CD4-positive, alpha-beta T cell (primary cell): ENCODE measurements at places on chromosomes 1 and 21.

GRCh38 chr1:58783993-58784757 is at the start of gene JUN:
Gene JUN (minus strand): TSS chr1:58784047. CDS start chr1:58783070, 977 bp downstream.
- DNase-seq = peak; percentile 98

GRCh38 chr1:22053861-22054770 is 1.6 kb downstream of the CDC42 start:
- DNase-seq = no peak

DNA sequence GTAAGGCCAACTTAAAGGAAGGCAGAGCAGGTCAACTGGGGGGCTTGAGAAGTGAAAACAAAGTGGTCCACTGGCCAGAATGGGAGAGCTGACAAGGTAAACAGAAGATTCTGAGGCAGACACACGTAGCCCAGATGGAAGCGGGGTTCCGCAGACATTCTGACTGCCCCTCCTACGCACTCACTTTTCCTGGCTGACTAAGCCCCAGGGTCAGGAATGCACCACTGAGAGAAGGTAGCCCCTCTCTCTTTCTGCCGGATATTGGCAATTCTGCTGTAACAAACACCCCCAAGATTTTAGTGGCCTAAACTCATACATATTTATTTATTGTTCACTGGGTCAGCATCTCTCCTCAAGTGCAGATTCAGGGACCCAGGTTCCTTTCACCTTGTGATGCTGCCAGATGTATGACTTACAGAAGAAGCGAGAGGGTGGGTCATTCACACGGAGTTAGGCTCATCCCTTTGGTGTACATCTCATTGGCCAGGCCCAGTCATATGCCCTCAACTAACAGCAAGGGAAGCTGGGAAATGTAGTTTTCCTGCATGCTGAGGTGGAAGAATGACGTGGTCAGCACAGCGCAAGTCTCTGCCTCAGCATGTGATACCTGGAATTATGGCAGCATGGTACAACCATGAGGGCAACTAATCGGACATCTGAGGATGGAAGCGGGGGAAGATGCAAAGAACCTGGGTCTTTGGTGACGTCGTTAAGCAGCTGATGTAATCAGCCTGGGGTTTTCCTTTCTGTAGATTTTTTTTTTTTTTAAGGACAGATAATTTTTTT is 43.4 kb upstream of the MRPS6 start:
- DNase-seq = peak; percentile 61

DNA sequence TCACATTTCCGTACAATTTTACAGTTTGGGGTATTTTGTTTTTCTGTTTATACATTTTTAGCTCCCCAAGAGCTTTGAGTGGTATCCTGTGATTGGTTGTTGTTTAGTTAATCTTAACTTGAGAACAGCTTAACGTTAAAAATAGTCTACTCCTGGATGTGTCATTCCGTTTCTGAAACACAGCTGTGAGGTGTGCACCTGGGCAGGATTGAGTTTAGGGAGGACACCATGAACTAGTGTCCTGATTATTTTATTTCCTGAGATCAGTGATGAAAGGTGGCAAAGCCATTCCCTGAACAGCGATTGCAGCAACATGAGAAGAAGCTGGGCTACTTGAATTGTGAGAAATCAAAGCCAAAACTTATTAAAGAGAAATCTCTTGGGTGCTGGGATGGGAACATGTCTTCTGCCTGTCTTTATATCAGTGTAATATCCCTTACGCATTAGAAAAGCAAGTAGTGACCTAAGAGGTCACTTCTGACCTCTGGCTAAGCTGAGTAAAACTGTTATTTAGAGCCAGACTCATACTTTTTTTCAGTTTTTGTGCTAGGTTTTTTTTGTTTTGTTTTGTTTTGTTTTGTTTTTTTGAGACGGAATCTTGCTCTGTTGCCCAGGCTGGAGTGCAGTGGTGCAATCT is 43.4 kb downstream of the ZBTB40 start:
- no peak for DNase-seq

- no peak for DNase-seq
These were observed 16.3 kb downstream of the CRB1 start for GRCh38 chr1:197284325-197284724.
